ENCODE measurements at places on chromosomes 5 and 9.

GRCh38 chr5:92864591-92864990, 716.4 kb downstream of the NR2F1-AS1 start:
- DNase-seq = no peak

GRCh38 chr5:36111238-36111637, 40.4 kb downstream of the LMBRD2 start:
- no peak for DNase-seq

DNA sequence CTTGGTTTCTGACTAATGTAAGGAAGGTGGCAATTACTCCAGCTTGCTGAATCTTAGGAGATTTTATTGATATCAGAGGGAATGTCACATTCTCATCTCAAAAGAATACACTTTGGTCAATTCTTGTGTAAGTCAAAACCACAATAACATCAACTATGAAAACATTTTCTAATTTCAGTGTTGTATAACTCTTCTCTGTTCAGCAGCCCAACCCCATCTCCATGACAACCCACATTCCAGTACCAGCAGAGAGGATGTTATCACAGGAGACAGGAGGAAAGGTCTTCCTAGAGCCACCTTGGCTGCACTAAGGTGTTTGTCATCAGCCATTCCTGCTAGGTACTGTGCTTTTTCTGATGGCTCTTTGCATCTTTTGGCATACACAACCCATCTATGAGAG, 529.1 kb upstream of the BRINP1 start:
- DNase-seq = no peak

DNA sequence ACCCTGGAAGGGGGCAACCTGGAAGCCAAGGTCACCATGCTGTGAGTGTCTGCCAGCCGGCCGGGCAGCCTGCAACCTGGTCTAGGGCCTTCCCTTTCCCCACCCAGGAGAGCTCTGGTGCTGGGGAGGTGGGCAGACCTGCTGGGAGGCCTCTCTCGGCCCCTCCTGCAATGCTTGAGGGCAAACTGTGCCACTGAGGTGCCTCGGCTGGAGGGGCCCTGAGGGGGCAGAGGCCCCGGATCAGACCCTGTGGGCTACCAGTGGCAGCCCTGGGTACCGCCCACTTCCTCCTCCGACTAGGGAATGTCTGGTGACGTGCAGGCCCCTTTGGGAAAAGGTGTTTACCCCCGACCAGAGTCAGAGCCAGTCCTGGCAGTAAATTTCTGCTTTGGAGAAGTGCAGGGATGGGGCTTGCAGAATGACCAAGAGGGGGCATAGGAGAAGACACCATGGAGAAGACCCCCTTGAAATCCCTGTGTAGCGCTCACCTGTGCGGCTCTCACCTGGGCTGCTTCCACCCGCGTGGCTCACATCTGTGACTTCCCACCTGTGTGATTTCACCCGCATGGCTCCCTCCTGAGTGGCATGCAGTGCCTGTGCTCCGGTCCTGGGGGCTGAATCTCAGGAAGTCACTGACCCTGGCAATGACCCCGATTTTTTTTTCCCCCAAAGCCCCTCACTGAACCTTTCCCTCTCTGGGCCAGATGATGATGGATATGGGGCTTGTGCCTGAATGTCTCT, 1.1 kb downstream of the LCN1 start:
- DNase-seq = no peak

DNA sequence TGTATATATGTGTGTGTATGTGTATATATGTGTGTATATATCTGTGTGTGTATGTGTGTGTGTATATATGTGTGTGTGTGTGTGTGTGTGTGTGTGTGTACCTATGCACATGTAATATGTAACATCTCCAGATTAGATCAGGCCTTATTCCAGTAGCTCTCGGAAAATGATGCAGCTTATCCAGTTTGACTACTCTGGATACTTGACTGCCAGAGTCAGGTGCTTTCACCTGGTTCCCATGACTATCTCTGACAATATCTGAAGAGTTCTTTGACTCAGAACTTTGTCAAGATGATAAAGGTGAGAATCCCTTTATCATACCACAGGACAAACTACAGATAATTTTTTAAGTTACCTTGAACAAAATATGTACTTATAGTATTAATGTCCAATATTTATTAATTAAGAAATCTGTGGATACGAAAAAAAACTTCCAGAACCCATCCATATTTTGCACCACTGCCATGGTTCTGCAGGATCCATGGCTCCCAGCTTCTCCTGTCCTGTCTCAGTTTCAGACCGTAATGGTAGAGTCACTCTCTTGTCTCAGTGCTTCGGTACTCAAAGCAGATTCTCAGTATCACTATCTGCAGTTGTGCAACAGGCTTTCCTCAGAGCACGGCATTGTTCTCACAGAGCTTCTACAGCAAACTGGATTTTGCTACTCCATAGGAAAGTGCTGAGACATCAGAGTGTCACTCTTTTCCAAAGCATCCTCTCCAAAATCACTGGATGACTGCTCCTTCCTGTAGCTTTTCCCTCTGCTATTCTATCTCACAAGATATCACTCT, 164.4 kb upstream of the SLC12A2 start:
- no peak for DNase-seq

- DNase-seq = no peak
These were observed 239.7 kb upstream of the DAP start for GRCh38 chr5:11000515-11001353.

GRCh38 chr5:140341591-140341990, 4.8 kb downstream of the HBEGF start:
- no peak for DNase-seq

DNA sequence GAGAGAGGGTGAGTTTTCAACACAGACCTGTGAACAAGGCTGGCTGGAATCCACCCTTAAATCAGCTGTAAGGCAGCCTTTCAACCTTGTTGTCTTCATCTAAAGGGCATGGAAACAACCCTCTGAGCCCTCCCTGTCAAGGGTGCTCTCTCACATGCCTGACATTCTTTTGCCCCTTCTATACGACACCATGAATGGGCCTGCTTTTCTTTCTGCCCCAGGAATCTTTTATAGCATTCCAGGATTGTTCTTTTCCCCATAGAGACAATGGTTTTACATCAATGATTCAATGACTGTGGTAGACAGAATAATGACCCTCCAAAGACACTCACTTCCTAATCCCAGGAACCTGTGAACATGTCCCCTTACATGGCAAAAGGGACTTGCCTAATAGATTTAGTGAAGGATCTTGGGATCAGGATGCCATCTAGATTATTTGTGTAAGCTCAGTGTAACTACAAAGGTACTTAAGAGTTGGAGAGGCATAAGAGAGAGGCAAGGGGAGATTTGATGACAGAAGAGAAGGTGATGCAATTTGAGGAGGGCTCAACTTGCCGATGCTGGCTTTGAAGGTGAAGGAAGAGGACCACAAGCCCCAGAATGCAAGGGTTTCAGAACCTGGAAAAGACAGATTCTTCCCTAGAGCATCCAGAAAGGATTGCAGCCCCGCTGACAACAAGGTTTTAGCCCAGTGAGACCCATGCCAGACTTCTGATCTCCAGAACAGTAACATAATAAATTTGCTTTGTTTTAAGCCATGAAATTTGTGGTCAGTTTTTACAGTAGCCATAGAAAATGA, 29.2 kb upstream of the HMHB1 start:
- DNase-seq = no peak

GRCh38 chr5:132754947-132755346, 7.7 kb downstream of the CCNI2 start:
- no peak for DNase-seq

DNA sequence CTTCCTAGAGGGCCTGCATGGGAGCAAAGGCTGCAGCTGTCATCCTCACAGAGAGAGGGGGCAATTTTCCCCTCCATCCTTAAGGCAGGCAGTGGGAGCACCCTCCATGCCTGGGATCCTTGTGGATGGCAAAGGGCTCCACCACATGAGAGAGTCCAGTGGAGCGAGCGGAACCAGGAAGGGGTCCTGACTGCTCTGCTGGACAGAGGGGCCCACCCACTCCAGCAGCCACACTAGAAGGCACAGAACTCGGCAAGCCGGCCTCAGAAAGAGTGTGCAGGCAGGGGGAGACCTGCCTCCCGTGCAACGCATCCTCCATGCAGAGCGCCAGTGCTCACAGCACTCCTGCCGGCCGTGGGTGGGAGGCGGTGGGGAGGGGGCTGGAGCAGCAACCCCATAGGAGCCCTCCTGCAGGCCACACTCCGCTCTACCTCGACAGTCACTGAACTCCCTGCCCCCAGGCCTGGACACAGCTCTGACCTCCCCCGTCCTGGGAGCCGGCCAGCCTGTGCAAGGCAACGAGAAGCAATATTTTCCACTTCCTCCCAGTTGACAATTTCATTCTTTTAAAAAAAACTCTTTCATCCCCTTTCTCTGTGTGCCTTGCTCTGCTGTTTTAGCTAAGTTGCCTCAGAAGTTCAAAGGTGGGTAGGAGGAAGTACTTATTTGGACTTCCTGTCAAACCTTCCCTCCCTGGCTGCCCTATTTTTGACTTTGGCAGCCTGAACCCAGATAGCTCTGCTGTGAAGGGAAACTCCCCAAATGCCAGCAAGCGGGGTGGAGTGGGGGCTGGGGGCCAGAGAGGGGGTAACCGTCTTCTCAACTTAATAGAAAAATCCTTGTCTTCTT, 5.3 kb upstream of the LCP2 start:
- DNase-seq = no peak

DNA sequence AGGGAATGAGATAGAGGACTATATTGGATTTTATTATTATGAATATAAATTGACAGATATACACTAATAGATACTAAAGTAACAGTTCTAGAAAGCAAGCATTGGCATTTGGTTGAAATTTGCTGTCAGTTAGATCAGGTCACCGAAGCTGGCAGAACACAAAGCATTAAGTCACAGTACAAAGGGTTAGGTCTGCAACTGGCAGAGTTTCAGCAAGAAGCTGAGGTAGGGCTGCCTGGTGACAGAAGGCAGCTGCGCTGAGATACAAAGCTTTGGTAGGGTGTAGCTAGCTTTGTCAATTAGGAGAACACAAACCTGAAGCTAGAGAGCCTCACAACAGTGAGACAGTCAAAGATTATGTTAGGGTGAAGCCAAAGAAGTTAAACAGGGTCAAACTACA, 6.3 kb upstream of the CSNK1G3 start:
- no peak for DNase-seq

DNA sequence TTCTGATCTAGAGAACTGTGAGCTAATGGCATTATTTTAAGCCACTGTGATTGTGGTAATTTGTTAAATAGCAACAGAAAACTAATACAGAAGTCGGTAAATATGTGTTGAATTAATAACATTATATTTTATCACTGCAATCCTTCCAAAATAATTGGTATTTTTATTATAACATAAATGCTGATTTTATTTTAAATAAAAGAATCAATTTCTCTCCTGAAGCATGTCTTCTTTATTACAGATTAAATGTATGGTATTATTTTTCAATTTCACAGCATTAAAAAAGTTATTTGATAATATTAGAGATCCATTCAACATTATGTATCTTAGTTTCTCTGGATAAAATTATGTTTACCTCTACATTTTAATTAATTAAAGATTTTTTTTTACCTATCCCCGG, 165.5 kb upstream of the EDIL3 start:
- DNase-seq = no peak
